Stimulated activated naive B cell treated with anti-CD40 and anti-IgM and Interleukin-4, amounts not matched to agents 10 μg/mL and 1 μg/mL and 100 μg/mL, for 72 hours (primary cell): ENCODE measurements at places on chromosomes 16 and 17.

GRCh38 chr17:42180411-42180921 is 476 bp downstream of the KCNH4 start:
- peak; percentile 18 for DNase-seq

GRCh38 chr17:64547319-64547718 is 40.5 kb downstream of the CEP95 start:
- DNase-seq = no peak

DNA sequence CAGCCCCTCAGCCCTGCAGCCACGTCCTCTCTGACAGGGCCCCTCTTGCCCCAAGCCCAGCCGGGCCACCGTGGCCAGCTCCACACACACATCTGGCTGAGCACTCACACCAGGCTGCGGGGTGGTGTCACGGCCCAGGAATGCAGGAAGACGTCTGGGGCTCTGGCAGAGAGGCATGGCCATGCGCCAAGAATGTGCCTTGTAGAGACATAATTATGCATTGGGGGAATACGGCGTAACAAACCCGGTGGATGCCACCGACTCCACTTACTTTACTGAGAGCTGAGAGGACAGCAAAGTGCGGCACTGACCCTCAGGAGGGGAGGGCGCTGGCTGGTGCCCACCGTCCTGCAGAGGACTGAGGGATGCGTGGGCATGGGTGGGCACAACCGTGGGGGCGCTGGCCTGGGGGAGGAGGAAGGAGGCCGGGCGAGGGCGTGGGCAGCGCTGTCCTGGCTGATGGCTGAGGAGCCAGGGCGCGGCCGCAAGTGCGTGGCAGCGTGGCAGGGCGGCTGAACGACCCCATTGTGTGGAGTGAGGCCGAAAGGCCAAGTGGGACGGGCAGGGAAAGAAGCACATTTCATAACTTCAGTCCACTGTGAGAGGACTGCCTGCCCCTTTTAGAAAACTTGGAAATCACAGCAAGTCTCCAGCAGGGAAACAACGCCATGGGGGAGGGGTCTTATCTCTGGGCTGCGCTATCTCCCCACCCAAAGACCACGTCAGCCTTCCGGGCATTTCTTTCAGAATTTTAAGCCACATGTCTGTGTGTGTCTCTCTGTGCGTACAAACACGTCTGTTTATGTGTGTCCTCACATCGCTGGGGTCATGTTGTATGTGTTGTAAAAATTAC is 30.6 kb downstream of the METRNL start:
- no peak for DNase-seq

GRCh38 chr16:2856061-2856670 is 1.8 kb downstream of the PRSS22 start:
- DNase-seq = no peak

- DNase-seq = peak; percentile 59
Observed at GRCh38 chr16:30527635-30528178, 1.3 kb upstream of the ZNF768 start.

- DNase-seq = no peak
Observed at GRCh38 chr17:45876539-45876938, 17.8 kb upstream of the MAPT start.

DNA sequence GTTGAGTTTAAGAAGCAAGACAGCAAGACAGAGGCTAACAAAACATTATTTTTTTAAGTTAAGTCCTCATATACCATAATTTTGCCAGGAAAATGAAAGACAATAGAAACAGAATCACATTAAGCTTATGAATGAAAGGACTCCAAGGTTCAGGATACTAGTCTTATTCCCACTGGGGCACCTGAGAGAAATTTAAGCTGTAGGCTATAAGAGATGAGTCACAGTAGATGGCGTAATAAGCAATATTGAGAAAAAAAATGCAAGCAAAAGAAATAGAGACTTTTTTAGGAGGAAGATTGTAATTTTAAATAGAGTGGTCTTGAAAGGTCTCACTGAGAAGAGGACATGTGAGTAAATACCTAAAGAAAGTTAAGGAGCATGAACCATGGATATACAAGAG is 57.1 kb upstream of the KIF2B start:
- no peak for DNase-seq

- no peak for DNase-seq
Observed at GRCh38 chr16:51938861-51939260, 608.1 kb downstream of the TOX3 start.

DNA sequence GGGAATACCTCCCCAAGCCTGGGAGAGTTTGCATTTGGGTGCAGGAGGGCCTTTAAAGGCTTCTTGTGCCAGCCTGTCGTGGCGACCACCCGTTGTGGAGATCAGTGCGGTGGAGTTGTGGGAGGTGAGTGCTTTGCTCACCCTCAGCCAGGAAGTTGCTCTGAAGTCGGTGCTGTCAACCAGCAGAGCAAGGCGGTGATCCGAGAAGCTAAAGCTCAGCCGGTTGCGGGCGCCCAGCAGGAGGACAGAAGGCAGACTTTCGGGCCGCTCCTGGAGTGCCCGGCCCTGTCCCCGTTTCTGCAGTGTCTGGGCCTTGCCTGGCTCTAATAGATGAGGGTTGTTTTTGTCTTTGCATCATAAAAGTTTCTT is 1.4 kb downstream of the UBE2I start:
- no peak for DNase-seq

GRCh38 chr17:49388290-49388640 is 26.2 kb upstream of the ZNF652 start:
- peak; percentile 32 for DNase-seq

GRCh38 chr16:75305364-75306098 is 54.1 kb upstream of the BCAR1 start:
- peak; percentile 54 for DNase-seq

GRCh38 chr16:17377360-17378324 is 93.1 kb downstream of the XYLT1 start:
- peak; percentile 74 for DNase-seq

DNA sequence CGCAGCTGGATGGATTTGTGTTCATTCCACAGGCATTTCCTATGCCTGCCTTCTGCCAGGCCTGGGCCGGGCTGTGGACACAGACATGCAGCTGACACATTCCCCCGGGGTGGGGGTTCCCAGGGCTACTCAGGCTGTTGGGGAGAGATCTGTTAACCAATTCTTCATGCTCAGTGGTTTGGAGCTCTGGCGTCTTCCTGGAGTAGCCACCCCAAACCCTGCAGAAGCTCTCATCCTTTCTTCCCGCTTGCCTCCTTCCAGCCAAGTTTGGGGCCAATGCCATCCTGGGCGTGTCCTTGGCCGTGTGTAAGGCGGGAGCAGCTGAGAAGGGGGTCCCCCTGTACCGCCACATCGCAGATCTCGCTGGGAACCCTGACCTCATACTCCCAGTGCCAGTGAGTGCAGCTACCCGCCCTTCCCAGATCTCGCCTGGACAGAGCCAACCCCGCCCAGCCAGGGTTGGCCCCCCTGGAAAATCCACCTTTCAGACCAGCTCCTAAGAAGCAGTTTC is 2.6 kb downstream of the ENO3 start:
- DNase-seq = no peak

GRCh38 chr17:66789961-66790437 is 44.9 kb upstream of the CACNG5 start:
- DNase-seq = no peak

DNA sequence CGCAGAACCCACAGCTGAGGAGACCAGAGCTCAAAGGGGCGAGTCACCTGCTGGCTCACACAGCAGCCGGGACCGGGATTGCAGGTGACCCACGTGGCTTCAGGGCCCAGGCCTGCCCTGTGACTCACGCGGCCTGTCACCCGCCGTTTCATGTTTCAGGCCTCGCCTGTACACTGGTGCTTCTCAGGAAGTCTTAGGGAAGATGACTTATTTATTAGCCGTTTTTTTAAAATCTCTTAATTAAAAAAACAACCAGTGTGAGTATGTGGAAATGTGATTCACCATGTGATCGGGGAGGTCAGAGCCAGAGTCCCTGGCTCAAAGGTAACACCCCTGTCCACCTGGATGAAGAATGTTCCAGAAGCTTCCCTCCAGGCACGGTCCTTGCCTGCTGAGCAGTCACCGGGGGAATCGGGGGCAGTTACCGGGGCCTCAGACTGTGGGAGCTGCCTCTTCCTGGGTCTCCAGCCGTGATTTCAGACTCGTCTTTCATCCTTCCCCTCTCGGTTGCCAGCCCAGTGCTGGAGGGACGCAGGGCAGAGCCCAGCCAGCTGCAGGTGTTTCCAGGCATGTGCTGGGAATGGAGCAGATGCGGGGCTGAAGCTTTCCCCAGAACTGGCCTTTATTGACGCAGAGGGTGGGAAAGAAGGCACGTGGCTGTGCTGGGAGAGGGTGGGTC is 49.3 kb downstream of the CMIP start:
- no peak for DNase-seq

- DNase-seq = no peak
Observed at GRCh38 chr16:6153901-6154300, 1056.3 kb upstream of the EEF2KMT start.

GRCh38 chr17:56866496-56866895 is 32.5 kb downstream of the DGKE start:
- no peak for DNase-seq
